ENCODE measurements at places on chromosomes 7 and 10. TPM values are rescaled to one million over a fixed set of nuclear protein-coding genes. Genes with fewer than 3 reads are reported as not detected.

CRPPA gene
- total RNA-seq = 1.3 TPM

DNAJB6 gene
- 155 TPM for total RNA-seq

H2AZ2 gene
- total RNA-seq = 162 TPM

INMT gene
- total RNA-seq = 1.7 TPM

GDF2 gene
- total RNA-seq = not detected

TMEM176A gene
- not detected for total RNA-seq

TAS2R41 gene
- total RNA-seq = not detected

All from IMR-90 (cell line).